ENCODE measurements at places on chromosomes 2 and 18.

DNA sequence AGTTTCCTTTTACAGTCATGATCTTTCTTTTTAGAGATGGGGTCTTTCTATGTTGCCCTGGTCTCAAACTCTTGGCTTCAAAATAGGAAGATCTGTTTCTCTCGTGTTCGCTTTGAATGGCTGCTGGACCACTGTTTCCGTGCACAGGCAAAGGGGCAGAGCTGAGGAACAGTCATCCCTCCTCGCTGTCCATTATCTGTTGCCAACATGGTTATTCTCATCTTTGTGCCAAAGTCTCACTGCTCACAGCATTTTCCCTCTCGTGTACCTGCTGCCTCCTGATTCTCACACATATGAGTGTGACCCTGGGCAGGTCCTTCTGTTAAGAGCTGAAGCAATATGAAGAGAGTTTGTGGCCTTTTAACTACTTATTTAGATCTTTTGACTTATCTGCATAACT lies 28.0 kb upstream of the CCNYL1 start:
- DNase-seq, result no peak

DNA sequence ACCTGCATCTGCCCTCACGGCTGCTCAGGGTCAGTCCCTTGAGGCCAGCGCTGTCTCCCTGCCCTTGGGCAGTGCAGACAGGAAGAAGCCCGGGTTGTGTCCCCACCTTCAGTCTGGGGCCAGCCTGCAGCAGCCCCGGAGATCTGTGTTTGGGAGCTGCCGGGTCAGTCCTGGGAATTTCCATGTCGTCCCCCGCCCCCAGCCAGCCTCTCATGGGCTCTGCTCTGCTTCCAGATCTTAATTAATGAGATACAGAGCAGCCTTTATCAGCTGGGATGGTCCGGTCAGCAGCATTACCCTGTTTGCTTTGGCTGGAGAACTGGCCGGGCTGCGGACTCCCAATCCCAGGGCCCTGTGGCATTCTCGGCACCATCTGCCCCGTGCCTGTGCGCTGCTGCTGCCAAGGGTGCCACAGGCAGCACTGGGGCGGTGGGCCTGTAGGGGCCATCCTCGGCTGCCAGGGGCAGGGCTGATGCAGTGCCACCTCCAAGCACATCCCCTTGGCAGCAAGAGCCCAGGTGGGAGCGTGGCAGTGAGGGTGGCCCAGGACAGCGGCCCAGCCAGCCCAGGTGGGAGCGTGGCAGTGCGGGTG lies 2.4 kb downstream of the BOK start:
- DNase-seq, result no peak

- DNase-seq, result no peak
Observed at GRCh38 chr2:33477473-33478468, 1.3 kb downstream of the RASGRP3 start.

DNA sequence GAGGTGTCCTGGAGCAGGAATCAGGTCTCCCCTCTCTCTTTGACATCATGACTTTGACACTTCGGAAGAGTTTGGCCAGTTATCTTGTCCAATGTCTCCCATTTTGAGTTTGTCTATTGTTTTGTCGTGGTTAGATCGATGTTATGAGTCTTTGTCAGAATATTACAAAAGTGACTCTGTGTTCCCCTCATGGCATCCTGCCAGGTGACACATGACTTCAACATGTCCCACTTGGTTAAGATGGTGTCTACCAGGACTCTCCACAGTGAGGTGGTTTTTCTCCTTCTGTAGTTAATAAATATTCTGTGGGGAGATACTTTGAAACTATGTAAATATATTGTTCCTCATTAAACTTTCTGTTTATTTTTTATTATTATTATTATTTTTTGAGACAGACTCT lies 76.6 kb upstream of the BZW1 start:
- DNase-seq, result no peak

- no peak for DNase-seq
Observed at GRCh38 chr2:158796652-158797051, 1.5 kb downstream of the DAPL1 start.

- DNase-seq, result no peak
Observed at GRCh38 chr2:42113452-42113851, 55.7 kb upstream of the EML4 start.

DNA sequence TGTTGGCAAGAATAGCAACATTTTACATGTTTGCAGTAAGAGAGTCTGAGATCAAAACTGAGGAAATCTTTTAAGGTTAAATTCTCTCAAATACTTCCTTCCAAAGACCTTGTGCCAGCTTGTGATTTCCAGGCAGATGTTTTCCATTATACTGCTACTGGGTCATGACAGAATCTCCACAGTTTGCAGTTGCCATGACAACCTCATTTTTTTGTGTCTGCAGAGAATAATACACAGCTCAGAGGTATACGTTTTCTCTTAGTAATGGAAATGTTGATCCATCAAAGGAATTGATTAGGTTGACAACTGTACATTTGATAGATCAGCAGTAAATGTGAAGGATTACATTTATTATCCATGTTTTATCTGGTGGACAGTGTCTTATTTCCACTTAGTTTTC lies 29.1 kb upstream of the CSRNP3 start:
- DNase-seq, result no peak

DNA sequence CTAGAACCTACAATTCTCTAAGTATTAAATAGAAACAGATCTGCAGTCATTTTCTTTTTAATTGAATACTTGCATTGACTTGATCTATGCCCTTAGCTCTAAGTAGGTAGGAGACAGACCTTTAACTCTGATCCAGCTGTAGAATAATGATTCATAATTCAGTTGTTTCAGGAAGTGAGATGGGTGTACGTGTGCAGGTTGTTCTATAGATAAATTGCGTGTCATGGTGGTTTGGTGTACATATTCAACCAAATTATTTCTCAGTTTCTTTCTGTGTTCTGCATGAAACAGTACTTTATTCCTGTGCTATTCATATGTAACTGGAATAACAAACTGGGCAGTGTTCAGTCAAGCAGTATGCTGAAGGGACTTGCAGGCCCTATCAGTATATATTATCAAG lies 34.3 kb upstream of the CD226 start:
- no peak for DNase-seq

- no peak for DNase-seq
Observed at GRCh38 chr2:233815861-233816260, 37.7 kb downstream of the MROH2A start.

DNA sequence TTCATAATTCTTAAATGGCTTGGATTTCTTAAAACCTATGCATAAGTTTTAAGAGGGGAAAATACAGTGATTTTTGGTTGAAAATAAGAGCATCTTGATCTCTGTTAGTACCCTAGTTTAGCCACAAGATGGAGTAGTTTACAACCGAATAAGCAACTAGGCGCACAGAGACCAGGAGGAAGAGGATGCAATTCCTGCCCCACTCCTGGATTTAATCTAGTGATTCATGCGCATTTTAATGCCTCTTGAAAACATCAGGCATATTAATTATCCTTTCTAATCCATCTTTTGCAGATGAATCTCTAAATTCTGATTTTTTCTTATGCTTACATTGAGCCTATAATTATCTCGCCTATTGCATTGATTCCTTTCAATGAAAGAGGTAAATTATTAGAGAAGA lies 76.7 kb downstream of the MRPS9 start:
- no peak for DNase-seq

GRCh38 chr2:25362434-25363145 lies 20.9 kb upstream of the DNMT3A start:
- peak; percentile 28 for DNase-seq

DNA sequence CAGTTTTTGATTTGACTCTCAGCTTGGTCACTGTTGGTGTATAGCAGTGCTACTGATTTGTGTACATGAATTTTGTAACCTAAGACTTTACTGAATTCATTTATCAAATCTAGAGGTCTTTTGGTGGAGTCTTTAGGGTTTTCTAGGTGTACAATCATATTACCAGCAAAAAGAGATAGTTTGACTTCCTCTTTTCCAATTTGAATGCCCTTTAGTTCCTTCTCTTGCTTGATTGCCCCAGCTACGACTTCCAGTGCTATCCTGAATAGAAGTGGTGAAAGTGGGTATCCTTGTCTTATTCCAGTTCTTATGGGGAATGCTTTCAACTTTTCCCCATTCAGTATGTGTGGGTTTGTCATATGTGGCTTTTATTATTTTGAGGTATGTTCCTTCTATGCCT lies 312.9 kb upstream of the REV1 start:
- no peak for DNase-seq

- no peak for DNase-seq
Observed at GRCh38 chr18:69220529-69220928, 180.2 kb upstream of the DOK6 start.
